ENCODE measurements at places on chromosomes 3 and 15. TPM values are rescaled to one million over a fixed set of nuclear protein-coding genes. Genes with fewer than 3 reads are reported as not detected.

The TTC21A gene
- 2.7 TPM for total RNA-seq

The TGM5 gene
- total RNA-seq: not detected

The ATP13A5 gene
- total RNA-seq: not detected

The SLC28A2 gene
- not detected for total RNA-seq

The CILP gene
- not detected for total RNA-seq
